Lung (tissue), 17 donors: ENCODE measurements at places on chromosomes 7 and 10. TPM values are rescaled to one million over a fixed set of nuclear protein-coding genes. Genes with fewer than 3 reads are reported as not detected.

PTN gene
- total RNA-seq, result 0.77 TPM

DNA sequence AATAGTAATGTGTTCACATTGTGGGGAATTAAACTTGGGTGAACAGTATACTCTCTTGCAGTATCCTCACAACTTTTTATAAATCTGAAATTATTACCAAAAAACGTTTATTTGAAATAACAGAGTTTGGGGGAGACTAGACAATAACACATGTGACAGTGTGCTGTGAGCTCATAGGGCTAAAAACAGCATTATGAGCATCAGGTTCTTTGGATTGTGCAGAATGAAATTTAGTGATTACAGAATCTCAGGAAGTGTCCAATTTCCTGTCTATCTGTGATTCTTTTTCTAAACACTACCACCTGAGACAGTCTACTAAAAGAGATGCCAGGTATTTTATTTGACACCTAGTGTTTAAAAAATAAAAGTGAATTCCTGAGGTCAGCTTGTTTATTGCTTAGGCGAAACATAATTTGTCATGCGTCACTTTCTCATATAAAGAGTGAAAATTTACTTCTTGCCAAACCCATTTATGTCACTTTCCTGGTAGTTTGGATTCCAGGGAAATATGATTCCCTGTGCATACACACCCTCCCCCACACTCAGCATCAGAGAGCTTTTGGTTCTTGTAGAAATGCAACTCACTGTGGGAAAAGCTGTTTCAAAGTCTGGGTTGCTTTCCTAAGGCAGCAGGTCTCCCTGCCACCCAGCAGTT, 71.2 kb downstream of the AOAH start:
- no peaks in the 10 kb centered on the region for H3K27me3 ChIP-seq
- no peak for DNase-seq
- no peak overlapping the region for H3K27ac ChIP-seq
- no peak overlapping the region for H3K4me3 ChIP-seq
- H3K36me3 ChIP-seq, result no peaks in the 10 kb centered on the region
- H3K4me1 ChIP-seq, result no peaks in the 10 kb centered on the region

DNA sequence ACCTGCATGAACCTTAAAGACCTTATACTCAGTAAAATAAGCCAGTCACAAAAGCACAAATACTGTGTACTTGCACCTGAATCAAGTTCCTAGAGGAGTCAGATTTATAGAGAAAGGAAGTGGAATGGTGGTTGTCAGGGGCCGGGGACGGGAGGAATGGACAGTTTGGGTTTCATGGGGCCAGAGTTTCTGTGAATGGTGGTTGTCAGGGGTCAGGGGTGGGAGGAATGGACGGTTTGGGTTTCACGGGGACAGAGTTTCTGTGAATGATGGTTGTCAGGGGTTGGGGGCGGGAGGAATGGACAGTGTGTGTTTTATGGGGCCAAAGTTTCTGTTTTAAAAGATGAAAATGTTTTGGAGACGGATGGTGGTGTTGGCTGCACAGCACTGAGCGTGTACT, 260.0 kb upstream of the MKI67 start:
- H3K4me1 ChIP-seq, result no peaks in the 10 kb centered on the region
- H3K27me3 ChIP-seq, result no peaks in the 10 kb centered on the region
- H3K36me3 ChIP-seq, result no peaks in the 10 kb centered on the region
- DNase-seq, result no peak
- no peak overlapping the region for H3K27ac ChIP-seq

DNA sequence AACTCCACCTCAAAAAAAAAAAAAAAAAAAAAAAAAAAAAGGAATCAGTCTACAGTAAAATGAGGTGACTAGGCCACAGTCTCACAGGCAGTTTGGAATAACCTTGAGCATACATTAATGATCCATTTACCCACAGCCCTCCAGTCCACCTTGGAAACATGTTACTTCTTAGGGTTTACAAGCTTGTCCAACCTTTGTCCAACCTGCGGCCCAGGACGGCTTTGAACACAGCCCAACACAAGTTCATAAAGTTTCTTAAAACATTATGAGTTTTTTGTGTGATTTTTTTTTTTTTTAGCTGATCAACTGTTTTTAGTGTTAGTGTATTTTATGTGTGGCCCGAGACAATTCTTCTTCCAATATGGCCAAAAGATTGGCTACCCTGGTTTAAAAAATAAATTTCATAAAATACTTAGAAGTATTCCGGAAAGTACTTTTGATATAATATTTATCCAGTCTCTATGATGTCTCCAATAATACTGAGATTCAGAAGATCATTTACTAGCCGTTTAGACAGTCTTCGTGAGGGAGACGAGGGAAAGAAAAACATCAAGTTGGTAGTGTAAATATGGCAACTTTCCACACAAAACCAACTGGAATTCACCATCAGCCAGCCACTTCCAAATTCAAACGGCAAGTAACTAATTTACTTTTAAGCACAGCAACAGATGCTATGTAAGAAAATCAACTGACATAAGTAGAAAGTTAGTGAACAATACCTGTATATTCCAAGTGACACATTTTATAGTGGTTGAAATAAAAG, 9.9 kb downstream of the BAZ1B start:
- no peaks in the 10 kb centered on the region for H3K27me3 ChIP-seq
- H3K36me3 ChIP-seq, result peaks cover 24% of the 10 kb centered on the region
- no peak overlapping the region for H3K27ac ChIP-seq
- no peak for DNase-seq
- no peak overlapping the region for H3K4me3 ChIP-seq

- DNase-seq, result no peak
- peak overlapping the region; percentile 94 for H3K27ac ChIP-seq
- H3K4me3 ChIP-seq, result peak overlapping the region; percentile 47
- no peaks in the 10 kb centered on the region for H3K27me3 ChIP-seq
- H3K4me1 ChIP-seq, result peaks cover 10% of the 10 kb centered on the region
Measured at GRCh38 chr10:43395571-43396060, 13.4 kb downstream of the HNRNPF start.
